Stimulated activated effector memory CD8-positive, alpha-beta T cell treated with anti-CD3 and anti-CD28 coated beads, Interleukin-12 subunit alpha, Interleukin-12 subunit beta, amount 100 ng/mL, for 72 hours (primary cell): ENCODE measurements at places on chromosomes 4 and X.

- DNase-seq = no peak
Observed at GRCh38 chr4:145824463-145824862, 114.2 kb downstream of the ZNF827 start.

DNA sequence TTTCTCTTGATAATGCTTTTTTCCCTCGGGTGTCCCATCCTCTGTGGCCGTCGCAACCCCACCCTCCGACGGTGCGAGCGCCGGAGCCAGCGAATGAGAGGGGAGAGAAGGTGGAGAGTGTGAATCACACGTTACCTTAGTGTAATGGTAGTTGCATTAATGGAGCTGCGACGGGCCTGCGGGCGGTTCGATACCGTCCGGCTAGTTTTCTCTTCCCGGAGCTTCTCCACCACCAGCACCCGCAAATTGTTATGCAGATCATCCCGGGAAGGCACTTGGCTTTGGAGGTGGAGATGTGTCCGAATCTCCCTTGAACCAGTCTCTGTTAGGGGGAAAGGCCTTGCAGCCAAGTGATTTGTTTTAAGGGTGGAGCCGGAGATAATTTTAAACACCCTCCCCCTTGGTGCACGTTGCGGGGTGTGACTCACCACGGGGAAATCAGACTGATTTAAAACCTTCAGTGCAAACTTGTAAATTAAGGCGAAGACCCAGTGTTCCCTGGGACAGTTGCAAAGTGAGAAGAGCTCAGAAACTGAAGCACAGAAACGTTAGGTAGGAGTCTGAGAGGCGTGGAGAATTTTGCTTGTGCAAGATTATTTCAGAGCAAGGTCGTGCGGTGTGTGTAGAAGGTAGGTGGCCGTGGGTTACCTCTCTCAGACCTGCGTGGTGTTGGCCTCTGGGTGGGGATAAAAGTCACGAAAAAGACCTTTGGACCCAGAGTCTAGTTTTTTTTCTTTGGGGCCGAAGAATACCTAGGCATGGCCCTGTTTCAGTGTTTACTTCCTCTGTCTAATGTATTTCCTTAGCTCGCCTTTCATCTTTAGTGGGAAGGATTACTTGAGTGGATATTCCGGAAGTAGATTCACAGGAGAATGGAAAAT is 1.3 kb downstream of the AFF1 start:
- peak; percentile 51 for DNase-seq

- no peak for DNase-seq
Observed at GRCh38 chr4:56301997-56302496, 85.2 kb downstream of the AASDH start.

DNA sequence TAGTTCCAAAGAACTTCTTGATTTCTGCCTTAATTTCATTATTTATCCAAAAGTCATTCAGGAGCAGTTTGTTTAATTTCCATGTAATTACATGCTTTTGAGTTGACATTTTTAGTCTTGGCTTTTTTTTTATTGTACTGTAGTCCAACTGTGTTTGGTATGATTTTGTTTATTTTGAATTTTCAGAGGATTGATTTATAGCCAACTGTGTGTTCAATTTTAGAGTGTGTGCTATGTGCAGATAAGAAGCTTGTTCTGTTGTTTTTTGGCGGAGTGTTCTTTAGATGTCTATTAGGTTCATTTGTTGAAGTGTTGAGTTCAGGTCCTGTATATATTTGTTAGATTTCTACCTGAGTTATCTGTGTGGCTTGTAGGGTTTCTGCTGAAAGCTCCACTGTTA is 533.6 kb downstream of the TRAM1L1 start:
- DNase-seq = no peak

- DNase-seq = no peak
Observed at GRCh38 chrX:116872931-116873330, 410.2 kb upstream of the CT83 start.

DNA sequence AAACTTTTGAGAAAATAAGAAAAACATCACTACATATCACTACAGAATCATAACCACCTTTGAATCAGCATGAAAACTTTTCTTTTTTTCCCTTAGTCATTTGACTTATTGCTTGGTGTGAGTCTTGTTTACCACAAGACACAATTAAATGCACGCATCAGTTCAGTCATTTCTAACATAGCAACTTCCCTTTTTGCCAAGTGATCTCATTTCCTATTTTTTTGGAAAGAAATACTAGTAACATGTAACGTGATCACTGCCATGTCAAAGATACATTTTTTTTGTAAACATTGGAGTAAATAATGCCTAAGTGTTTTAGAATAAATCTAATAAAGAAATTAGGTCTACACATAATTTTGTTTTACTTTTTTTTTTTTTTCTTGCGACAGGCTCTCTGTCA is 5.1 kb upstream of the CXCL8 start:
- DNase-seq = no peak

DNA sequence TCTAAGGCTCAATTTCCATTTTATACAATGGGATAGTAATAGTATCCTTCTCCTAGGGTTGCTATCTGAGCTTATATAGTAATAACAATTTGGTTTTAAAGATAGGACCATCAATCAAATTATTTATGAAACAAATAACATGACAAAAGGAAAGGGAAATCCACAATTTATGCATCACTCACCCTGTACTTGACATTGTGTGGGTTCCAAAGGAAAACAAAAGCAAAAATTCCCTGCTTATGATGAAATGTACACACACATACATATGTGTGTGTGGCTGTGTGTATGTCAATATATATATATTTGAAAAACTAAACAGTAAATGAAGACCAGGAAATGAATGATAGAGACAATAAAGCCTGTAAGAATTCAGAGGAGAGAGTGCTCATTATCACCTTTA is 2.9 kb upstream of the TNIP3 start:
- DNase-seq = no peak

DNA sequence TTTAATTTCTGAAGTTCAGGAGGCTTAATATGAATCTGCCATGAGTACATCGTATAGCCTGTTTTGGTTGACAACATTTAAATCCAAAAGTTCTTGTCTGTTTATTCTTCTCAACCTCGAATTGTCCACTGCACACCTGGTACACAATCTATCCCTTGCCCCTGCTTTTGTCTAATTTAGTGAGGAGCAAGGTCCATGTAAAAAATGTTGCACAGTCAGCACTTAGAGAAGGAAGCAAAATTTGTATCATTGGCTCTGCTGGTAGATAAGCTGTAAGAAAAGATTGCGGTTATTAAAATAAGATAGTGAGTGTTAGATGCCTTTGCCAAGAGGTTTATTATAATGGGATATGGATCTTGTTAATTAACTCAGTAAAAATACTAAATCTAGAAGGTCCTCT is 761.5 kb downstream of the RAPGEF2 start:
- DNase-seq = no peak

DNA sequence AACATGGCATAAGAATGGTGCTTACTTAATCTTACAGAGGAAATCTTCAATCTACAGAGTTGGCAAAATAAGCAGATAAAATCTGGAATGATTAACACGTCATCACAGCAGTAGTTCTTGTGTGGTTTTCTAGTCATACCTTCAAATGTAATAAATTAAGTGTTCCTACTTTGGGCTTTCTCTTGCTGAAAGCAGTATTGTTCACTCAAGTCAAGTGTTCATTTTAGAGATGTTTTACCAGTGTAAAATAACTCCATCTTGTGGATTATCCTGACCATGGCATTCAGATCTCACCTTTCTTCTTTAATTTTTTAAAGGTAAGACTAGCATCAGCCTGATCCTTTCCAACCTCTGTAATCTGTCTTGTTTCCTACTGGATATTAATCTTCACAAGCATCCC is 72.9 kb downstream of the ADAMTS3 start:
- no peak for DNase-seq

DNA sequence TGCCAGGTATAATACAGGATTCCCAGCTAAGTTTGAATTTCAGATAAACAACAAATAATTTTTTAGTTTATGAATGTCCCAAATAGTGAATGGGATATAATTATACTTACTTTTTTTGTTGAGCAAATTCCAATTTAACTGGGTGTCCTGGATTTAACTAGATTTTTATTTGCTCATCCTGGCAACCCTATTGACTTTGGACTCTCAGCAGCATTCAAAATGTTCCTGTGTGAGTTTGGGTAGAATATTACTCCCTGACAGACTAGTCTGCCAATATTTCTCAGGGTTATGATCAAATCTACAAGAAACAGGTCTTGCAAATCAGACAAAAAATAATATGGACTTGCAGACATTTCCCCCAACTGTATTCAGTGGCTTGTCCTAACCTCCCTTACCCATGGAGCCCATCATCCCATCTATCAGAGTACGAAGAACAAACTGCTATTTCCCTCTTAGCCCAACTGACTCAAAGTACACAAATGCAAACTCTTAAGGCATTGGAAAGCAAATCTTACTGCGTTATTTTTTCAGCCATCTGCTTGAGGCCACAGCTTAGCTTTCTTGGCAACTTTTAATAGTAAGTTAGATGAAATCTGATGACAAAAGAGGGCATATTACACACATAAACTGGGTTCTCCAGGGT is 20.7 kb downstream of the SETD7 start:
- no peak for DNase-seq

GRCh38 chrX:150693725-150694574 is 754 bp downstream of the MTMR1 start:
- peak; percentile 77 for DNase-seq

DNA sequence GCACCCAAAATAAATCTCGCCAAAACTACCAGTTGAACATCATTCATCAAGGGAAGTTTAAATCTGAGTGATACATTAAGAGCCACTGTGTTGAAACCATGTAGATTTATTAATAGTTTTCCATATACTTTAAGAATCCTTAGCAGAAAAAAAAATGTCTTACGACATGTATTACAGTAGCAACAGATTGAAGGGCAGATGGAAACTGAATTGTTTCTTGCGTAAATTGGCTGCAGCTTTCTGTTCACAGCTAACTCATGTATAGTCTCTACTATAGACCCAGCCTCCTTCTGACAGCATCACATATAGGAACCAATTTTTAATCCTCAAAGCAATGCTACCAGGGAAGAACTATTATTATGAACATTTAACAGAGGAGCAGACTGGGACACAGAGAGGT is 195.2 kb upstream of the PUDP start:
- no peak for DNase-seq

DNA sequence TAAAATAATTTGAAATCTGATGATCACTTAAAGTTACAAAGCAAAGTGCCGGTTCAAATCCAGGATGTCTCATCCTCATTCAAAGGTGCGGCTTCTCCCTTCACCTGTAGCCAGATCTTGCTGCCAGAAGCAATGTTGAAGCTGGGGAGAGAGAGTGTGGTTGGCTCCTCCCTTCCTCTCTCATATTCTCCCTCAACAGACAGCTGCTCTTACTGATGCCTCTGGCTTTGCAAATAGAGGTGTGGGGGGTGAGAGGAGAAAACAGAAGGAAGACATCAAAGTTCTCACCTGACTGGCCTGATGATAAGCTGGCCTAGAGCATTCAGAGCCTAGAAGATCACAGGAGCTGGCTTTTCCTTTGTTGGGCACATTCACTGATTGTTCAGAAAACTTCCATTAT is 28.3 kb upstream of the BTC start:
- DNase-seq = no peak
